Eye (tissue), 1 donor: ENCODE measurements at places on chromosomes 7 and 10.
A peak's percentile ranks its signal among the peaks of the same experiment; 100 is the strongest.

- no peak for DNase-seq
These were observed 319.3 kb upstream of the NRP1 start for GRCh38 chr10:33653584-33654367.

DNA sequence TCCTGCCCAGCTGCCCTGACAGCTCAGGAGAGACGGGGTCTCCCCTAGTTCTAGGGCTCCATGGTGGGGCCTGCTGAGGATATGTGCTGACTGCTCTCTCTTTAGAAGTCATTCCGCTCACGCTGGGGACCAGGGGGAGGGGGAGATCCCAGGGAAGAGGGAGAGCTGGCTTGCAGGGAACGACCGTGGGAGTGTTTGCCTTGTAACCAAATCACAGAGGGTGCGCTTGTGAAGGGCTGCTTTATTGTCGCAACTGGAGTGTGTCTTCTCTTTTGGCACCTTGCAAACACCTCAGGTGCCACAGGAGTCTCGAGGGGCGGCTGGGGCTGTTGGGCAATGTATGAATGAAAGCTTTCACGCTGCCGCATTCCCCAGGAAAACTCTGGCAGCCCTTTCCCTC lies 531.3 kb upstream of the MKI67 start:
- DNase-seq, result no peak

- no peak for DNase-seq
These were observed 53.4 kb downstream of the TMEM209 start for GRCh38 chr7:130151591-130152492.

GRCh38 chr7:29289156-29290021 lies 94.8 kb downstream of the CHN2 start:
- peak; percentile 75 for DNase-seq

GRCh38 chr7:149409895-149410294 lies 51.0 kb downstream of the ZNF777 start:
- no peak for DNase-seq

- peak; percentile 65 for DNase-seq
These were observed 49.5 kb upstream of the RSU1 start for GRCh38 chr10:16866541-16867275.

DNA sequence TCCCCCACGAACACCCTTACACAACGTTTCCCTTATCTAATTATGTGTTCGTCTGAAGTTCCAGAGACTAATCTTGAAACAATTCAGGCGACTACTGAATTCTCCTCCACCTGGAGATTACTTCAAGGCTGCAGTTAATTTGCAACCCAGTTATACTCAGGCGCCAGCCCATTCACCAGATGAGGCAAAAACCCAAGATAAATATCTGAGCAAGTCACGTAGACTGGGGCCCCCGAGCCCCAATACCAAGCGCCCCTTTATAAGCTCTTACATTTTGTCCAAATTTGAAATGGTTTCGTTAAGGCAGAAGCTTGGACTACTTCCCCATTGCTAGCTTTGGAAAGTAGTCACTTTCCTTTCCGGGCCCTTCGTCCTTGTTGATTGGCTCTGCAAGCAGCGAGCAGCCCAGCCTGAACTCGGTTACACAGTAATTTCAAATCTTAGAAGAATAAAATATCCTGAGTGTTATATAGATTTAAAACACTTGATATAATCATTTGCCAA lies 1.2 kb downstream of the TPK1 start:
- no peak for DNase-seq

DNA sequence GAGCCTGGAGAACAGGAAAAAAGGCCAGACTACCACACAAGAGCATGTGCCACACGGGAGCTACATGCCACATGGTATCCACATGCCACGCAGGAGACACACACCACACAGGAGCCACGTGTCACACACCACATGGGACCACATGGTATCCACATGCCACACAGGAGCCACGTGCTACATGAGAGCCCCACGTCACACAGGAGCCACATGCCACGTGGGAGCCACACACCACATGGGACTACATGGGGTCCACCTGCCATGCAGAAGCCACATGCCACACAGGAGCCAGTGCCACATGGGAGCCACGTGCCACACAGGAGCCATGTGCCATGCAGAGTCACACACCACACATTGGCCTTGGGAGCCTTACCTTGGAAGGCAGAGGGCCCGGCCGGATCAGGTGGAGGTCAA lies 244.4 kb upstream of the PPP2R2D start:
- DNase-seq, result no peak

GRCh38 chr10:3749600-3749999 lies 35.4 kb downstream of the KLF6 start:
- DNase-seq, result peak; percentile 54

DNA sequence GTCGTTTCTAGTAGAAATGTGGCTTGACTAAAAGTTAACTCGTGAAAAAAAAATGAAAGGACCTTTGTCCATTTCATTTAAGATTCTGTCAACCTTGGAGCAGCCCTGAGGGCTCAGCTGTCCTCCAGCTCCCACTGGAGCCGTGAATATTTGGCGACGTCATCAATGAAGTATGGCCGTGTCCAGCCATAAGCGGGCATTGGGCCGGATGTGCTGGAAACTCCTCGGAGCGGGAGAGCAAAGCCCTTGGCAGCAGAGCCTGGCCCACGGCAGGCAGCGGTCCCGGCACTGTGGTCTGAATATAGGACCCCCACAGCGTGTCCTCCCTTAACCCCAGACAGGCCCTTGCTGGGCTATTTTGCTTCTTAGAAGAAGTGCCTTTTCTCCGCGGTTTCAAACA lies 50.0 kb downstream of the JAKMIP3 start:
- peak; percentile 55 for DNase-seq

DNA sequence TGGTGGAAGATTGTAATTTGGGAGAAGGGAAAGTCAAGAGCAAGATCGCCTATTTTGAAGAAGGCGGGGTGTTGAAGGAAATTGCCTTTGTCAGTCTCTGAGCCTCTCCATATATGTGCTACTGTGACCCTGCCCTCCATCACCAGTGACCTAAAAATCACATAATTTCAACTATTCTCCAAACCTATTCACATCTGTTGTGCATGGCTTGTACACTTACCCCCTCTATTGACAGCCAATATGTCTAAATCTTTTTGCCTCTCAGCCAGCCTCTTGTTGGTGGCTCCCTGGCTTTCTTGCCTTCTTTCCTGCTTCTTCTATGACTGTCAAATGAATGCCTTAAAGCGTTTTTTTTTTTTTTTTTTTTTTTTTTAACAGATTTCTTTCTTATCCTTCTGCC lies 295.6 kb downstream of the AUTS2 start:
- peak; percentile 69 for DNase-seq

- no peak for DNase-seq
These were observed 43.8 kb upstream of the RPA3 start for GRCh38 chr7:7761974-7762779.

DNA sequence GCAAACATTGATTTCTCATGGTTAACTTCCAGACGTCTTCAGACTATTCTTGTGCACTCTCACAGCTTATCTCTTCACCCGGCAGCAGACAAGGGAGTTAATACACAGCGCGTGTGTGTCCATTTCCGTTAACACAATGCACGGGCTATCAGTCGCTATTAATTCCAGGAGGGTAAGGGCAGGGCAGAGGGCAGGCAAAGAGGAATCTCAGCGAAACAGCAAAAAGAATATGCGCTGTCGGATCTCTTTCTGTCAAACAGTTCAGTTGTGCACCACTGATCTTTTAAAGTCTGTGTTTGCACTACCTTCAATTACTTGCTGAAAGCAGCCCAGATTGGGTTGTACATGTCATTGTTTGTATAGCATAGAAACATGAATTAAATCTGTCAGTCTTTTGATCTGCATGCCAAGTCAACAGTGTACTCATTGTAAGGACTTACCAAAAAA lies 41.1 kb upstream of the CABCOCO1 start:
- DNase-seq, result peak; percentile 87

DNA sequence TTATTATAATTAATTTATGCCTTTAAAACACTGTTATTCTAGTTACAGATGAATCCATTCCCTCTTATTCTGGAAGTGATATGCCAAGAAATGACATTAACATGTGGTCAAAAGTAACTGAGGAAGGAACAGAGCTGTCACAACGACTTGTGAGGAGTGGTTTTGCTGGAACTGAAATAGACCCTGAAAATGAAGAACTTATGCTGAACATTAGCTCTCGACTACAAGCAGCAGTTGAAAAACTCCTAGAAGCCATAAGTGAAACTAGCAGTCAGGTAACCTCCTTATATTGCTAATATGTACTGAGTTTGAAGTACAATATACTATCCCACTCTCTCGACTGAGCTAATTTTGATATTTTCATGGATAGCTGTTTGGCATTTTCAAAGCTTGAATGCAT lies 81.6 kb downstream of the CYP51A1 start:
- DNase-seq, result no peak

GRCh38 chr10:32125023-32125422 lies 68.8 kb upstream of the KIF5B start:
- DNase-seq, result no peak

DNA sequence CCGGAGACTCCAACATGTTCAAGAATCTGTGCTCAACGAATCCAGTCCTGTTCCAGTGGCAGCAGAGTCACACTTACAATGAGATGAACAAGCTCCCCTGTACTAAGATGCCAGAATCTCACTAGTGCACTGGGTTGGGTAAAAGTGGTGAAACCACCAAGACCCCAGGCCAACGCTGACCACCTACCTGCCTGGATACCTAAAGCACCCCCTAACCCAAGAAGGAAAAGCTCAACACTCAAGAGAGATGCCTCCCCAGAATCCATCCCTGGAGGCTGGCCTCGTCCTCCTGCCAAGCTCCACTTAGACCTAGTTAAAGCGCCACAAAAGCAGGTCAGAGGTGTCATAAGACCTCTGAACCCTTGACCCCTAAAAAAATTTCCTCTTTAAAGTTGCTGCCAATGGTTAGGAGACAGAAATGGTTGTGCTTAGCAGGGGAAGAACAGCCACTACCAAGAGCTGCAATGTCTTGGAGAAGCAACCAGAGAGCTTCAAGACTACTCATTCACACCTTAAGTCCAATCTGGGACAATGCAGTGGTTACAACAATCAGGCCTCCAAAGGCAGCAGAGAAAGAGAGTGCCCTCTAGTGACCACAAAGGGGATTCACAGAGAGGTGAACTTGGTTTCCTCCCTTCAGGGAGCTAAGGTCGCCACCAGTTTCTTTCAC lies 94.6 kb upstream of the MACROH2A2 start:
- peak; percentile 51 for DNase-seq

GRCh38 chr10:14736043-14736442 lies 38.7 kb downstream of the FAM107B start:
- DNase-seq, result no peak

DNA sequence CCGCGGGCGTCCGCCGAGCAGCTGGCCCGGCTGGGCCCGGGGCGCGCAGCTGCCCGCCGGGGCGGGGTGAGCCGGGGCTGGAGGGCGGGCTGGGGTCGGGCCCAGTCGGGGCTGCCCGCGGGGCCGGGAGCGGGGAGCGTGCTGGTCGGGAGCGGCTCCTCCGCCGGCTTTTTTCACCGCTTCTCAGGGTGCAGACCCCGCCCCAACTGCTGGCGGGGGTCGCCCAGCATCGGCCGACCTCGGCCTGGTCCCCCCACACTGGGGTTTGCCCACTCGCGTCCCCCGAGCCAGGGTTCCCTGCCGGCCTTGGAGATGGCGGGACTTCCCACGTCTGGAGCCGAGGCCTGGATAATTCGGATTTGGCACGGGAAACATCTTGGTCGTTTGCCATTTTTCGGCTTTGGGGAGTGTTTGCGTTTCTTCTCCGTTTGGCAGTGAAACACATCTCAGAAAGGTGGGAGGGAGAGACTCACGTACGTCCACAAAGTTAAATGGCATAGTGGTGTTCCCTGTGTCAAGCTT lies 432 bp downstream of the TMEM248 start:
- peak; percentile 80 for DNase-seq

DNA sequence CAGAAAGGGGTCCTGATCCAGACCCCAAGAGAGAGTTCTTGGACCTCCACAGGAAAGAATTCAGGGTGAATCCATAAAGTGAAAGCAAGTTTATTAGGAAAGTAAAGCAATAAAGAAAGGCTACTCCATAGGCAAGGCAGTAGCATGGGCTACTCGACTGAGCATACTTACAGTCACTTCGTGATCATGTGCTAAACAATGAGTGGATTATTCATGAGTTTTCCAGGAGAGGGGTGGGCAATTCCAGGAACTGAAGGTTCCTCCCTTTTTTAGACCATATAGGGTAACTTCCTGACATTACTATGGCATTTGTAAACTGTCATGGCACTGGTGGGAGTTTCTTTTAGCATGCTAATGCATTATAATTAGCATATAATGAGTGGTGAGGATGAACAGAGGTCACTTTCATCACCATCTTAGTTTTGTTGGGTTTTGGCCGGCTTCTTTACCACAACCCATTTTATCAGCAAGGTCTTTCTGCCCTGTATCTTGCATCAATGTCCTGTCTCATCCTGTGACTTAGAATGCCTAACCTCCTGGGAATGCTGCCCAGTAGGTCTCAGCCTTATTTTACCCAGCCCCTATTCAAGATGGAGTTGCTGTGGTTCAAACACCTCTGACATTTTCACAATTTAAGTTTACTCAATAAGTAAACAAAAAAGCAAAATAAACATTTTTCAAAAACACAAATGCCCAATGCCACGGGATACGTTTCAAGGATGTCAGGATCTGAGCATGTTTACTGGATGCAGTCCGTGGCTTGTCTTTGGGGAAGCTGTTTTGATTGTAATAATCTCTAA lies 37.0 kb downstream of the ALOX5 start:
- no peak for DNase-seq

- no peak for DNase-seq
These were observed 53.7 kb downstream of the HACD1 start for GRCh38 chr10:17563452-17563851.

GRCh38 chr10:93149761-93150160 lies 76.1 kb downstream of the CYP26A1 start:
- DNase-seq, result no peak

DNA sequence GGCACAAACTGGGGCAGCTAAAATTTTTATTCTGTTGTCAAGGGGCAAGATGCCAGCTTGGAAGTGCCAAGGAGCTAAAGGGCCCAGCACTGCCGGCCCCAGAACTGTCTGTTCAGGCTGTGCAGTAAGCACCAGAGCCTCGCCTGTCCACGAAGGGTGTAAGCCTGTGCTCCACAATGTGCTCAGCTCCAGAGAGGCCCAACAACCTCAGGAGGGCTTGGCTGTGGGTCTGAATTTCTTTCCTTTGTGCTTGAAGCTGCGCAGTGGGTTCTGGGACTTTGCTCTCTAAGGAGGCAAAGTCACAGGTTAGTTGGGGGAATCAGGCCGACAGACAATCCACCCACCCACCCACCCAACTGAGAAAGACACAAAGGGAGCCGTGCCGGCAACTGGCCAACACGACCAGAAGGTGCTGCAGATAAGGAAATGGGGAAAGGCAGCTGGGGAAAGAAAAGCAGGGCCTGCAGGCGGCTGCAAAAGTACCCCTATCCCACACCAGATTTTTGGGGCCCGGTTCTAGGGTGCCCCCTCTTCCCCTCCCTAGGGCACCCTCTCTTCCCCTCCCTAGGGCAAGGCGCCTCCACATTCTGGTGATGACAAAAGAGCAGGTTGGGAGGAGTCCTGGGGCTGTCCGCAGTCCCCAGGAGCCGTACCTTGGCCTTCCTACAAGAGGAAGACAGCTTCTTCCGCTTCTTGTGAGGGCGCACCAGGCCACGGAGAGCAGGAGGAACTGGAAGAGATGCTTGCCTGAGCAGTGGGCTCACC lies 7.7 kb downstream of the DDX56 start:
- no peak for DNase-seq
